SHP77 (cell line): ENCODE measurements at places on chromosomes 1 and 21.

DNA sequence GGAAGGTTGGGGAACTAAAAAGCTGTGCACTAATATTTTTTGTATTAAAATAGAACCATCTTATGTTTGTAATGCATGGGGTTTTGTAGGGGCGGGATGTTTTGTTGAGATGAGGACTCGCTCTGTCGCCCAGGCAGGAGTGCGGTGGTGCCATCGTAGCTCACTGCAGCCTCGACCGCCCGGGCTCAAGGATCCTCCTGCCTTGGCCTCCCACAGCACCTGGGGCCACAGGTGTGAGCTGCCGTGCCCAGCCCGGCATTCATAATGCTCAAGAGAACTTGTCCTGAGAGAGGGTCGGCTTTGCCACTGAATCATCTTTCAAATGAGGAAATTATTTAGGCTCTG, 3.0 kb upstream of the C1orf159 start:
- DNase-seq = no peak

DNA sequence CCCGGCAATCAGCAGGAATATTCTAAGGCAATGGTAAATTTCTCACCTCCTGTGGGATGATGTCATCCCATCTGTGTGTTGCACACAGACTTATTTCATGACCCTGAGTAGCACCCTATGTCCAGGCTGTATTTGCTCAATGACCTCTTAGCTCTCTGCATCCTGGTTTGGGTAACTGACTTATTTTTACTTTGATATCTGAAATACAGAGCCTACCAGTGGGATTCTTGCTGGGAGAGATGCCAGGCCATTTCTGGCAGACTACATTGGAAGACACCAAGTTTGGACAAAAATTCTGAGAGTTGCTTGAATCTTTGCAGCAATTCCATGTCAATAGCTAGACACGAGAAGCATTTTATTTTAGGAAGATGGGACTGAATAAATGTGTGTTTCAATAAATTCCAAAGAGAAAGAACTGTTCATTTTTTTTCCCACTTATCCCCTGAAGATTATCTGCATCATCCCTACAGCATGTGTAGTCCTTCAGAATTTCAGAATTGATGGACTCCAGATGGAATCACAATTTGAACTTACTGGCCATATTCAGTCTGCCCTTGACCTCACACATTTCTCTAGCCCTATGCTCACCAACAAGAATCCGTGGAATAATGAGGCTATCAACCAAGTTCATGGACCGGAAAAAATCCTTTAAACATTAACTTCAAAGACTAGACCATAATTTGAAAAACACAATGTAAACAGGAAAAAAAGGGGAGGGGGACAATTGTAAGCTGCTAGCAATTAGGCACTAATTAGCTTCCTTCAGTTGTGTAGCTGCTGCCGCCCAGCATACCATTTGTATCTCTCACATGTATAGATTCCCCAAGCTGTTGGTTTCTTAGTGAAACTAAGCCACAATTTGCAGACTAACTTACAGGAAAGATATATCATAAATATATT, 226.5 kb downstream of the HMCN1 start:
- no peak for DNase-seq

DNA sequence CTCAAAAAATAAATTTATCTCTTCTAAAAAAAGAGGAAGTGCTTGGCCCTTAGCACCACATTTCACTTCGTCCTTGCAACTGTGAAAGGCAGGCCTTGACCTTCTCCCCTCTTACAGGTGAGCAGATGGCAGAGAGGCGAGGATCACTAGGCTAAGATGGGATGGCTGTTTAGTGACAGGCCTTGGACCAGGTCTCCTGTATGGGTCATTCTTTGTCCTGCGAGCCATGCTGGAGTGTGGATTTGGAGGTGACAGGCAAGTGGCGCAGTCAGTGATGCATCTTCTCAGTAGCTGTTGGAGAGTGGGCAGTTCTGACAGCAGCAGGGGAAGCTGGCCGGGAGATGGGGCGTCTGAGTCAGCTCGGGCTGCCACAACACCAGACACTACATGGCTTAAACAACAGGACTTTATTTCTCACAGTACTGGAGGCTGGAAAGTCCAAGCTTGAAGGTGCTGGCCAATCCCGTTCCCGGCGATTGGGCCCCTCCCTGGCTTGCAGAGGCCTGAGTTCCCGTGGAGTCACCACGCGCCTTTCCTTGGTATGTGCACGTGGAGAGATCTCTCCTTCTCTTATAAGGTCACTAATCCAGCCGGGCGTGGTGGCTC, 16.5 kb downstream of the SLC27A3 start:
- DNase-seq = no peak

DNA sequence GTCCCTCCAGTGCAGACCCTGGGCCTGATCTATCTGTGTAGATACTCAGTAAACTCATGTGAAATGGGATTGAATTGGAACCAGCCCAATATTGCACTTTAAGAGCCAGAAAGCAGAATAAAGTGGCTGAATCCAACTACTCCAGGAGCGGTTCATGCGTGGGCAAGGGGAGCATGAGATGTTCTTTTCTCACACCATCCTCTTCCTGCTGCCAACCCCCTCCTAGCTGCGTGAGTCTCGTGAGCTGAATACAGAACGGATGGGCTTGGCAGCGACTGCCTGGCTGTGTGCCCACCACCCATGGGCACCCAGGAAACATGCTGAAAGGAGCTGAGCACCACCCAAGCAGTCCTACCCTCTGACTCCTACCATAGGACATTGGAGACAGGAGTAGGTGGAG, 128.3 kb downstream of the ELAVL4 start:
- no peak for DNase-seq

GRCh38 chr1:17098446-17099317, 20.6 kb downstream of the PADI2 start:
- no peak for DNase-seq

- DNase-seq = no peak
These were observed 230.3 kb downstream of the CHRM3 start for GRCh38 chr1:239616673-239617072.

DNA sequence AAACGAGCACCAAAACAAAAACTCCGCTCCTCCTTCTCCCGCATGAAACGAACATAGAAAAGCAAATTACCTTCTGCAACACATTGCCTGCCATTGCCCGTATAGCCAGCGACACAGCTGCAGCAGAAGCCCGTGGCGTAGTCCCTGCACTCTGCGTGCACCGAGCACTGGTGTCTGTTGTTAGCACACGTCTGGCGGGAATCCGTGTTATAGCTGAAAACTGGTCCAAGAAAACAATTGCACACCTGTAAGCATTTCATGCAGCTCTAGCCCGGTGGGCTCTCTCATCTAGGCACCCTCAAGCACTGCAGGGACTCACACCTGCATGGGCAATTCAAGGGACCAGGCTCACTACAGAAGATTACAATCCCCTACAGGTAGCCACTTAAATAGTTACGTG, 26.9 kb downstream of the NID1 start:
- DNase-seq = no peak

GRCh38 chr1:44970317-44970716, 16.1 kb downstream of the EIF2B3 start:
- no peak for DNase-seq

DNA sequence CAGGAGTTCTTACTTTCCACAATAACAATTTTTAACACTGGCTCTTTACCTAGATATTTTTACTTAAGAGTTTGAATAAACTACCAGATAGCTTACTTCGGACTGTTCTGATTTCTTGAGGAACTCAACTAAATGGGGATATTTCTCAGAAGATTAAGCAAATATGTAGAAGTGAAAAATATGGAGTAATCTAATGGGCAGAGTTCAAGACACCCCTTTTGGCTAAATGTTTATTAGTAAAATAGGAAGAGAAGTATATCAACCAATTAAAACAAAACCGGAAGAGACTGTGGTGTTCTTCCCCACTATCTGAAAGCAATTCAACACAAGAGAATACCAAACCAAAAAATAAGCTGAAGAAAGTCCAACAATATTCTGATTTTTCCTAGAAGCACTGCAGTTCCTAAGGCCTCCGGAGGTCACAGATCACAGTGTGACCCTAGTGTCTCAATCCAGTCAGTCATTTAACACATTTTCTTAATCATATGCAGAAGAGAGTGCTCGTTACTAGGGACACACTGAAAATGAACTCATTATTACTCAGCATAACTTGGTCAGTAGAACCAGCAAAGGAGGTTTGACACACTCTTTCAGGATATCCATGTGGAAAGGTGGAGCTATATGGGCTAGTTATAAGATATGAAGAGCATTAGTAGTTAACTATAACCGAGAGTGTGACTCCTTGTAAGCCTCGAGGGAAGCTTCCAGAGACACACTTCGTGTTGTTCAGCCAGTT, 5.2 kb downstream of the SIPA1L2 start:
- no peak for DNase-seq

DNA sequence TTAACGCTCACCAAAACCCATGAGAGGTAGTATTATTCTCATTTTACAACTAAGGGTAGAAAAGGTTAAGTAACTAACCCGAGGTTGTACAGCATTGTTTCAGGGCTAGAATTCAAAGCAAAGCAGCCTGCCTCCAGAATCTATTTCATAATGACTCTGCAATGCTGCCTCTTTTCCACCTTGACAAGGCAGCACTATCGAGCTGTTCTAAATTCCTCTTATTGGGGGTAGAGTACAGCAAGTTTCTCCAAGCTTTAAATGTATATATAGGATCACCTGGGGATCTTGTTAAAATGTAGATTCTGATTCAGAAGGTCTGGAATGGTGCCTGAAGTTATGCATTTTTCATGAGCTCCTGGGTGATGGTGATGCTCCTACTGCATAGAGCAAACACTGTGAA, 30.1 kb downstream of the WNT2B start:
- no peak for DNase-seq

DNA sequence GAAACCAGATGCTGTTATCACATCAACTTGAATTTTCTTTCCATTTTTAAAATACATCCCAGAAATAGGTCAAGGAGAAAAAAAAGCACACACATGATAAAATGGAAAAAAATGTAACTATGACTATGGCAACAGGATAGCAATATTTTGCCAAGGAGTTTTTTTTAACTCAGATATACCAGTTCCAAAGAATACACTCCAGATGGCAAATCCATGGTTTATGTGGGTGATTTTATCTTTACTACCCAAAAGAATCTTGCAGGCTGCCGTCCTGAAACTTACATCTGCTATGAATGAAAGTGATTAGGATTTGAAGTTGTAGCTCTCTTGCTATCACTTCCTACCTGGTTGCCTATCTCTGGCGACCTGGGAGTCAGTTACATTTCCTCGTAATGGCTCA, 91.0 kb upstream of the PLPPR4 start:
- no peak for DNase-seq

DNA sequence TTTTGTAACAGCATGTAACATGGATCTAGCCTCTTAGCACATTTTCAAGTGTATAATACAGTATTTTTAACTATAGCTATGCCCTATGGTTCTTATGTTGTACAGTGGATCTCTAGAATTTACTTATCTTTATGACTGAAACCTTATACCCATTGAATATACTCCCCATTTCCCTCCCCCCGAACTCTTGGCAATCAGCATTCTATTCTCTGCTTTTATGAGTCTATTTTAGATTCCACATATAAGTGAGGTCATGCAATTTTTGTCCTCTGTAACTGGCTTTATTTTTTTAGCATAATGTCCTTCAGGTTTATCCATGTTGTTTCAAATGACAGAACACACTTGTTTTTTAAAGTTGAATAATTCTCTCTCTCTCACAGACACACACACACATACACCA, 3.1 kb upstream of the GBP6 start:
- DNase-seq = no peak

- no peak for DNase-seq
These were observed 131.9 kb upstream of the NFIA start for GRCh38 chr1:60950224-60951063.

DNA sequence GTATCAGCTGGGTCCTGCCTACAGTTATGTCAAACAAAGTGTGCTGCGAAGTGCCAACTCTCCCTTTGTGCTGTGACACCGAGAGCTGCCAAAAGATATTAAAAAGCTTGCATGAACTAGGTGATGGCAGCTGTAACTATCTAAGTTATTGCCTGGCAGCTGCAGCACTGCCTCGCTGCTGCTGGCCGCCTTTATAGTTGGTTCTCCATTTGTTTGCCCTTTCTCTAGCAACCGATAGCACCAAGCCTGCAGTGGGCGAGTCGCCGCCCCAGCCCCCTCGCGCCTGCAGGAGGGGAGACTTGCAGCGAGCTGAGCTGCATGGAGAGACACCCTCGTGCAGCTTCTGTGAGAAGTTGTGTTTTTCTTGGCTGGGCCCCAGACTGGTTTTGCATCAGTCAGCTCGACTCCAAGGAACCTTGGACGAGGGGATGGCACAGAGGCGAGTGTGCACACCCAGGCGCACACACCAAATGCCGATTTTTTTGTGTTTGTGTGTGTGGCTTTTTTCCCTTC, 330.6 kb downstream of the RPS6KC1 start:
- peak; percentile 48 for DNase-seq

DNA sequence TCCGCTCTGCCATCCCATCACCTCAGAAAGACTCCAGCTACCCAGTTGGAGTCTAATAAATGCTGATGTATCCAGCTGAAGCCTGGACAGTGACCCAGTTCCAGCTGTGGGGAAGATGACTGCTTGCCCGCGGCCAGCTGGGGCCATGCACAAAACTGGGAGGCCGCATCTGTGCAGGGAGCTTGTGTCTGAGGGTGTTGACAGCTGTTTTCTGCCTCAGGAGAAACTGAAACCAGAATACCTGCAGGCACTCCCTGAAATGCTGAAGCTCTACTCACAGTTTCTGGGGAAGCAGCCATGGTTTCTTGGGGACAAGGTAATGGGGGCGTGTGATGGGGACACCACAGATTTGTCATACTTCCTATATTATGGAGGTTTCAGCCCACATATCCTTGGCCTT, 3.2 kb downstream of the GSTM2 start:
- DNase-seq = no peak

DNA sequence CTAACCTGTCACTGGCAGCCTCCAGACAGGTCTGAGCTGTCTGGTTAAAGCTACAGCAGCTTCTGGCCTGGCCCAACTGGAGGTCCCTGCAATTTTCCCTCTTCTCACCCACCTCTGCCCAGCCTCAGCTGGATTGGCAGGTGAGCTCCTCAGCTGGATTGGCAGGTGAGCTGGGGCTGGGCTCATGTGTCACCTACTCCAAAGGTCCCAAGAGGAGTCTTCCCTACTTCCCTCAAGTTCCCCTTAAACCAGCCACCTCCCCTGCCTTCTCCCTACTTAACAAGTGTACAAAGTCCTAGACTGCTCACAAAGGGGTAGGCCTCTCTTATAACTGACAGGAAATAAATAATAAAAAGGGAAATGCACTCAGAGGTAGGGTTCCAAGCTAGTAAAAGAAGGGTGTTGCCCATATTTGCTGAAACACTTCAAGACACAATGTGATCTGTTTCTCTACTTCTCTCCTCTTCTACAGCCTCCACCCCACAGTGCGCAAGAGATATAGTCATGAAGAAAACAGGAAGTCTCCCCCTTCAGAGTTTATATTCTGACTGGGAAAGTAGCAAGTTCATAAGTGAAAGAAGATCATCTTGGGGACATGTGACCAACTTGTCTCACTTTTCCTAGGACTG, at the start of gene GPA33:
Gene GPA33, minus strand, starts transcription at position 64 of the 629 bp plus-strand sequence. CDS start 90 bp downstream, outside the sequence.
- DNase-seq = no peak

- no peak for DNase-seq
These were observed 19.8 kb upstream of the ARTN start for GRCh38 chr1:43913666-43914360.
